ENCODE measurements at places on chromosomes 4 and X. TPM values are rescaled to one million over a fixed set of nuclear protein-coding genes. Genes with fewer than 3 reads are reported as not detected.

Gene ARHGEF6
- total RNA-seq = 41.3 TPM

Gene TEC
- total RNA-seq = 1.3 TPM

Gene PHOX2B
- total RNA-seq = not detected

Gene MAP9
- total RNA-seq = 4.5 TPM

DNA sequence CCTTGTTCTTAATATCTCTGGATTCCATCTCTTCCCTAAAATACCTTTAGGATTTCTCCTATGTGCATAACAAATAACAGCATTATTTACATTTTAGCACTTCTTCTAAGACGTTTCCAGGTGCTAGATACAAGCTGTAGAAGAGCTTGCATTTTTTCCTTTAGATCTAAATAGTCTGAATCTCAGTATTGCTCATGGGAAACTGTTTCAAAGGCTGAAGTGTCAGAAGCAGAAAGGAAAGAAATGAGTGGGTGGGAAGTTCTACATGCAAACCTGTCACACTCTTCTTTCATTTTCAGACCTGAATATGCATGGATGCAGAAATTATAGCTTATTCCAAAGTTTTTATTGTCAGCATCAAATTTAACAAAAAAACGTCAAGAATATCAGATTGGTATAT lies 41.8 kb downstream of the FGF13 start:
- DNase-seq = no peak

- DNase-seq = no peak
Observed at GRCh38 chr4:164572877-164573279, 181.1 kb upstream of the SMIM31 start.

GRCh38 chr4:149928507-149928906 lies 112.9 kb upstream of the IQCM start:
- DNase-seq = no peak

GRCh38 chr4:111689731-111690130 lies 455.5 kb upstream of the FAM241A start:
- DNase-seq = no peak

- no peak for DNase-seq
Observed at GRCh38 chr4:116752027-116752426, 333.3 kb downstream of the TRAM1L1 start.

GRCh38 chr4:108596344-108596743 lies 24.0 kb upstream of the RPL34 start:
- DNase-seq = no peak

- no peak for DNase-seq
Observed at GRCh38 chrX:129748305-129748704, 9.5 kb downstream of the XPNPEP2 start.

DNA sequence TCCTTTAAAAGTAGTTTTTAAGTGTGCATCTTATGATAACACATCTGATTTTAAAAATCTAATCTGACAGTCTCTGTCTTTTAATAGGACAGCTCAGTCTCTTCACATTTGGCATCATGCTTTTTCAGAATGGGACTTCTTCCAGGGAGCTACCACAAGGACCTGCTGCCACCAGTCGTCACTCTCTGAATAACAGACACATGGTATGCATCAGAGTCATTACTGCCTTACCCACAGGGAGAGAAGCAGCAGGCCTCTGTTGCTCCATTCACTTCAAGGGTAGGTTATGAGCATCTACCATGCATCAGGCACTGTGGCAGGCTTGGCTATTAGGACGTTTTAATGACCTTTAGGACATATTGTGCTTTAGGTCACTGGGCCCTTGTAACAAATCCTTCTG lies 50.0 kb upstream of the AFAP1 start:
- no peak for DNase-seq

- DNase-seq = no peak
Observed at GRCh38 chr4:7197910-7198309, 5.6 kb downstream of the SORCS2 start.

GRCh38 chrX:41234962-41235361 lies 99.0 kb upstream of the DDX3X start:
- DNase-seq = no peak

DNA sequence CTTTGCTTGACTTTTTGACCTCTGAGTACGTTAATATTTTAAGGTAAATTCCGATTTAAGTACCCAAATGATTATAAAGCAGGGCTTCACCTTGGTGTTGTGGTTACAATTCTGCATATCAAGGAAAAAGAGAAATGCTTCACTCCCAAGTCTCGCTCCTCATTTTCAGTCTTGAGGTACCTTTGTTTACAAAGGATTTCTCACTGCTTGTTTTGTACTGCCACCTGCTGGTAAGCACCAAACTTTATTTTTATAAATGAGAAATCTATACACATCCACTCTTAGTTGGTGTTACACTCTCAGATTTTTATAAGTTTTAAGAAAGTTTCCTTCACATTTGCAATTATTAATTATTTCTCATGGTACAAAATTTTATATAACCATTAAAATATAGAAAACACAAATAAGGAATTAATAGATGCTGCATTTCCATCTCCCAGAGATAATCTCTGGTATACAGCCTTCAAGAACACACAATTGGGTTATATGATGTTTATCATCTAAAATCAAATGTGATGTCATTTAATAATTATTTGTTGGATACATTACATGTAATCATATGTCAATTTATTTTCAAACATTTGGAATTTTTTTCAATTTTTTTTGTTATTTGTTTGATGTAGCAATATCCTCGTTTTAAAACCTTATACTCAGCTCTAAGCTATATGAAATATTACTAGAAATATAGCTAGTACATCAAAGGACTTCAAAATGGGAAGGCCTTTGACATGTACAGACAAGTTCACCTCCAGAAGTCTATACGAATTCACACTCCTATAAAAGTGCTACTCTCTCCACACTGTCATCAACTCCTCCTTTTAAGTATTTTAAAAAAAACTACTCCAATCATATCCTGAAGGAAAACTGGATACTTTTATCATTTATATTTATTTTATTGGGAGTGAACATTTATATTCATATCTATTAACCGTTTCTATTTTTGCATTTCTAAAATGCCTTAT lies 179.9 kb downstream of the KCNIP4 start:
- no peak for DNase-seq
